ENCODE measurements at places on chromosomes 11 and 22.

GRCh38 chr11:45942381-45942780 is 19.9 kb downstream of the LARGE2 start:
- DNase-seq = no peak

- no peak for DNase-seq
These were observed 1493.6 kb downstream of the BRD1 start for GRCh38 chr22:48333816-48334735.

GRCh38 chr11:74312326-74312725 is 886 bp upstream of the P4HA3 start:
- no peak for DNase-seq

- no peak for DNase-seq
These were observed 43.4 kb downstream of the CPT1A start for GRCh38 chr11:68798221-68798813.

GRCh38 chr11:64518928-64519327 is 72.1 kb upstream of the SLC22A12 start:
- no peak for DNase-seq

DNA sequence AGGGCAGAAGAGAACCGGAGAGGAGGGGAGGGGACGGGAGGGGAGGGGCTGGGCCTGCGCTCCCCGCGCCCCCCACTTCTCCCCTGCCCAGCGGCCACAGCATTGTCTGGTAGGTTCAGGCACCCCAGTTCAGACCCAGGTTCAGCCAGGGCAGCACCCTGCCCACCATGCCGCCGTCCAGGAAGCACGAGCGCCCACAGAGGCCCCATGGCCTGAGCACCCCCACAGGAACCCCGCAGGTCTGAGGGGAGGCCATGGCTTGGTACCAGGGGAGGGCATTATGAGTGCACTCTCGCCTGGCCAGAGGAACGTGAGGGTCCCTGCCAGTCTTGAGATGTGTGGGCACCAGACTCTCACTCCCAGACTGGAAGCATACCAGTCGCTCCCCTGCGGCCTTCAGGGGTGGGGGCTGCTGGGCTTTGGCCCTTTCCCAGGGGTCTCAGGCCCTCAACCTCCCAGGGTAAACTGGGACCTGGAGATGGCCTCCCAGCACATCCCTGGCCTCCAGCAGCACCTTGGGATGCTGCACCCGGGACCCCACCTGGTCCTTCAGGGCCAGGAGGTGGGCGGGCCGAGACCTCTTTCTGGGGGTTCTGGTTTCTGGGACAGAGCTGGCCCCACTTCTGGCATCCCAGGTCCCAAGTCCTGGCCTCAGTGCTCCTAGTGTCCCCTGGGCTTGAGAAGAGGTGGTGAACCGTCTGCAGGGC is 597 bp upstream of the PLXNB2 start:
- no peak for DNase-seq

DNA sequence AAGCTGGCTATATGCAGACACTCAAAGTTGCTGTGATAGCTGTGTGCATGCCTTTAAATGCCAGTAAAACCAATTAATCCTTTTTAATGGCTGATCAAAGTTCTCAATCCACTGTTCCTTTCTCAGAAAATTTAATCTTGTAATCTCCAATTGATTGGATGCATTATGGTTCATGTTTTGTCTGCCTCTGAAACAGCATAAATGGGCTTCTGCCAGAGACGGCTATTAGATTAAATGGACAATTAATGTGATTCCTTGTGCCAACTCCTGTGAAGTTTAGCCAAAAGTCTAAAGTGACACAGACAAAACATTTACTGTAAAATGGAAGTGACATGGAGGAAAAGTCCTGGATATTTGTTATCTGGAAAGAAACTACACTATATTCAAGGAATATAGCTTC is 952.5 kb upstream of the FAT3 start:
- no peak for DNase-seq

DNA sequence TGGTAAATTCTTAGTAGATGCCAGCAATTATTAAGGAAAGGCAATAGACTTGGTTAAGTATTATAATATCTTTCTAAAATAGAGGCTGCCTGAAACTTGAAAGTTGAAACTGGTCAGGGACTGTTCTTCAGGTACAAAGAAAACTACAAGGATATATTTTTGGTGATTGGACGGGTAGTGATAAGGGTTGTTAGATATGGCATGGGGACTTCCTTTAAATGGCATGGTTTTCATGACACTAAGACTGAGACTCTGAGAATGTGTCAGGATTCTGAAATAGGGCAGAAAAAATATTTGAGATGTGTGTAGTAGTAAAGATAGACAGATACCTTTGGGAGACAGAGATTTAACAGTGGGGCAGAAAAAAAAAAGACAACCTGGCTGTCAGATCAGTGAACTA is 108.4 kb upstream of the SLC5A12 start:
- DNase-seq = no peak

DNA sequence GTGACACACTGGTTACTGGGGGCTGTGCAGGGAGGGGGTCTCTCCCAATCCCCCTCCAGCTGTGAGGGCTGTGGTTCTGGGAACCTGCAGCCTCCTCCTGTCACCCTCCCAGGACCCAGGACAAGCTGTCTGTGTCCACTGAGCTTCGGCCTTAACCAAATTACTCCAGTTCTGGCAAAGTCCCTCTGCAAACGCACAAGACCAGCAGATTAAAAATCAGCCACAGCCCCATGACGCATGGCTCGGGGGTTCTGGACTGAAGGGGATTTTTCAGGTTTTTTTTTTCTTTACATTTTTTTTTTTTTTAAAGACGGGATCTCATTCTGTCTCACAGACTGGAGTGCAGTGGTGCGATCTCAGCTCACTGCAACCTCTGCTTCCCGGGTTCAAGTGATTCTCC is 32.2 kb upstream of the A4GALT start:
- no peak for DNase-seq

All from fibroblast of gingiva (primary cell).